ENCODE measurements at places on chromosomes 16 and 17.

- no peak for DNase-seq
Observed at GRCh38 chr16:2208308-2208707, 2.4 kb downstream of the BRICD5 start.

GRCh38 chr16:86042393-86042792 is 143.4 kb downstream of the IRF8 start:
- no peak for DNase-seq

DNA sequence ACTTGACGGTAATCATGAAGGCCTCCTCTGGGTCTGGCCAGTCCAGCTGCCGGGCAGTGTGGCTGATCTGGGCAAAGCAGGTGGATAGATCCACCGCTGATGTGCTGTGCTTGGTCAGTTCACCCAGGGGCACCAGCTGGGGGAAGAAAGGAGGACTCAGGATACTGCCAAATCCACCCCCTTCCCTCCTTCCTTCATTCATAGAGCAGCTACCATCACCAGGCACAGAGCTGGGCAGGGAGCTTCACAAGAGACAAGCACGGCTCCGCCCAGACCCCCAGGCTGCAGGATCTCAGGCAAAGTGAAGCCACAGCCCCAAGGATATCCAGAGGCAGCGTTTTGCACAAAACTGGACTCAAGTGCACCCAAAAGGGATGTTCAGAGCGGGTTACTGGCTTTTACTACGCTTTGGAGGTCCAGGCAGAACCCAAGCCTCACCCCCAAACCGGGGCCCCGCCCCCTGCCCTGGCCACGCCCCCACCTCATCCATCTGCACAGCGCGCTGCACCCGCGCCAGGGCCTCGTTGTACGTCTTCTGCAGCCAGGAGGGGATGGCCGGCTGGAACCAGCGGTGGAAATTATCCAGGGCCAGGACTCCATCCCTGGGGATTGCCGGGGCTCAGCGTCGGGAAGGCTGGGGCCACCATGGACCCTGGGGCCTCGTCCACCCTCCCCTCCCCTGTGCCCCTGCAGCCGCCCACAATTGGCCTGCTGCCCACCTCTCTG is 9.1 kb downstream of the UNC13D start:
- DNase-seq = no peak

GRCh38 chr17:78353834-78354233 is 6.0 kb downstream of the SOCS3 start:
- DNase-seq = no peak

DNA sequence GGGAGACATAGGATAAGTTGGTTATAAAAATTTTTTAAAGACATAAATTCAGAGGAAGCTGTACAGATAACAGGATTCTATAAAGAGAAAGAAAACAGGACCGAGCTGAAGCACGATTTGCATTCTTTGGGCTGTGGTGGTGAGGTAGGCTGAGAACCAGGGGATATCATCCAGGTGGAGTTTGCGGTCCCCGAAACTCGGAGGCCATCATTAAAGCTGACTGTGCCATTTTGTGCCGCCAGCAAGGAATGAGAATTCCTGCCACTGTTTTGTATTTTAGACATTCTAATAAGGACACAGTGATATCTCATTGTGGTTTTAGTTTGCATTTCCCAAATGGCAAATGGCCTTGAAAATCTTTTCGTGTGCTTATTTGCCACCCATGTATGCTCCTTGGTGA is 197.9 kb downstream of the IRF8 start:
- DNase-seq = no peak

DNA sequence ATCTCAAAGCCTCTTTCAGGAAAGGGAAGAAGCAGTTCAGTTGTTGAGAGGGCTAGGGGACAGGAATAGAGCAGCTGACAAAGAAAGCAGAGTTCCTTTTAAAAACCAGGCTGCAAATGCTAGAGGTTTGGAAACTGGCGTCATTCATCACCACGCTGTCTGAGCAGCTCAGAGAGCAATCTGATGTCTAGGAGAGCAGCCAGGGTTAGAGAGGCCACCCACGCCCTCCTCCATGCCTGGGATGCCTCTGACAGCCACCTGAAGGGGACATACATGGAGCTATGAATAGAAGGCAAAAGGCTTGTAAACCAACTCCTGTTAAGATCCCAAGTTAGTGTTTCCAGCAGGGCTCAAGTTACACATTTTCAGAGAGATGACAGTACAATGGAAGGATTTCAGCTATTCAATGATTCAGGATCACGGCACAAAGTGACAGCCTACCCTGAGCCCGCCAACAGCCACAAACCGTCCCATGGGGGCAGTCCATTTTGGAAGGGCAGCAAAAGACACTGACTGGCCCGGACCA is 12.4 kb downstream of the RAB5C start:
- DNase-seq = no peak

DNA sequence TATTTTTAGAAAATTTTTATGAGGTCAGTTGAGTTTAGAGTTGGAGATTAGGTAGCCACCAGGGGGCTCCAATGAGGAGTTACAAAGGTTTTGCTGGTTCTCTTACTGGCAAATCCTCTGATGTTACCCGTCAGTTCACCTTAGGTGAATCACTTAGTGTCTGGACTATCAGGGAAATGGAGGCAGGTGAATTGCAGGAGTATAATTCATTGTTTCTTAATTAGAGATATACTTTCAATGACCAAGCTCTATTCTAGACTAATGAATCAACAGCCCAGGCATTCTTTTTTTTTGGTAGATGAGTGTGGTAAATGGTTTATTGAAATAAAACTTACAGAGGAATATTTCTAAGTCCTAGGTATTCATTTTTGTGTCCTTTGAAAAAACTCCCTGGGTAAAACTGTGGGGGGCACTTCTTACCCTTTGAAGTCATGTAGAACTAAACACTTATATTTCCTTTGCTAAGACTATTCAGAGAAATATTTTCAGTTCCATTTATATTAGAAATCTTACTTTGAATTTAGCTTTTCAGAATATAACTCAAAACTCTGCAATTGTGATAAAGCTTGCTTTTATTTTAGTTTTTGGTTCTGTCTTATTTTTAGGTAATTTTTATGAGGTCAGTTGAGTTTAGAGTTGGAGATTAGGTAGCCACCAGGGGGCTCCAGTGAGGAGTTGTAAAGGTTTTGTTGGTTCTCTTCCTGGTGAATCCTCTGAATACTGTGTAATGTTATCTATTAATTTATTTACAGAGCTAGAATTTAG is 17.7 kb downstream of the PSMD11 start:
- peak; percentile 7 for DNase-seq

- DNase-seq = no peak
Observed at GRCh38 chr17:32943206-32943605, 15.3 kb downstream of the TMEM98 start.

GRCh38 chr16:18582902-18583301 is 21.0 kb upstream of the NOMO2 start:
- no peak for DNase-seq

DNA sequence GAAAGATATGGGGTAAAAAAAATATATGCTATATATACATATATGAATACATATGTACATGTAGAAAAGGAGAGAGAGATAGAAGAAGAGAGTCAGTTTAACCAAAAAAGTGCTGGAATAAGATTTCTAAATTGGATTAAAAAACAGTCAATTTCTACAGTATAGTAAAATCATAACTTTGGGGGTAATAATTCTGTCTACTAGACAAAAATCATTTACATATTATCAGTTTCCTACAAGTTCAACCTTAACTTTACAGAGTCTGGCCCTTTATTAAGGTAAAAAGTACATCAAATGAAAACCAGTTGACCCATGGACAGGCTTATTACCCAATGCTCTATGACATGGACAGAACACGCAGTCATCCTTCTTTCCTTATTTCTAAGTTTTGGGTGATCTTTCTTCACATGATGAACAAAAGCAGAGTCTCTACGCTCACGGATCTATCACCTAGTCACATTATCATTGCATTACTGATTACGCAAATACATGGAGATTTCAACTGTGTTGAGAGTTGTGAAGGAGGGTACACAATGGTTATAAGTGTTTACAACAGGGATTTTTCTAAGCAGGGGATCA is 63.9 kb upstream of the SMIM36 start:
- DNase-seq = no peak

GRCh38 chr17:48724251-48725003 is 1.4 kb downstream of the PRAC2 start:
- DNase-seq = no peak

DNA sequence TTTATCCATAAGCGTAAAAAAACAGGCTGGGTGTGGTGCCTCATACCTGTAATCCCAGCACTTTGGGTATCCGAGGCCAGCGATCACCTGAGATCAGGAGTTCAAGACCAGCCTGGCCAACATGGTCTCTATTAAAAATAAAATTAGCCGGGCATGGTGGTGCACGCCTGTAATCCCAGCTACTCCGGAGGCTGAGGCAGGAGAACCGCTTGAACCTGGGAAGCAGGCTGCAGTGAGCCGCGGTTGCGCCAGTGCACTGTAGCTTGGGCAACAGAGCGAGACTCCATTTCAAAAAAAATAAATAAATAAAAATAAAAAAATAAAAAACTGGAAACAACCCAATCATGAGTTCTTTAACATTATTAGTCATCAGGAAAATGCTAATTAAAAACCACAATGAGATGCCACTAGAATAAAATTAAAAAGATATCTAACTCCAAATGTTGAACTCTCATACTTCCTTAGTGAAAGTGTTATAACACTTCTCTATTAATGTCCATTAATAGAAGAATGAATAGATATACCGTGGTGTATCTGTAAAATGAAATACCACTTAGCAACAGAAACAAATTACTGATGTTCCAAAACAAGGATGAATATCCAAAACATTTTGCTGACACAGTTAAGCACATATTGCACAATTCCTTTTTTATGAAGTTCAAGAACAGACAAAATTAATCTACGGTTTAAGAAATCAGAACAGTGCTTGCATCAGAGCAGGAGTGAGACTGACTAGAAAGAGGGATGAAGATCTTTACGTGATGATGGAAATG is 13.1 kb downstream of the MPHOSPH6 start:
- no peak for DNase-seq

DNA sequence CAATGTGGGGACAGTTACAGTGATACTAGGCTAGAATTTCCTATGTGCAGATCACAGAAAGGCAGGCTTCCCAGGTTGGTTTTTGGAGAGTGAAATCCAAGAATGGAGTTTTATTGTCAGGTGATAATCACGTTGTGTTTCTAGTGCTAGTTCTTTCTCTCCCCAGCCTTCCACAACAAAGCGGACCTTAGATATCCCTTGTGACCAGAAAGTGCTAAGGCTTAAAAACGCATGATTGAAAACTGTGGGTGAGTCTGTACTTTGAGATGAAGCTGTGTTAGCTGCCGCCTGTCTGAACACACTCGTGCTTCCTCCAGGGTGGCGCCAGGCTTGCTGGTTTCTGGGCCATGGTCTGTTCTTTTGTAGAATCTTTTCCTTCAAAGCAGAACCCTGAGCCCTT is 52.1 kb downstream of the BANP start:
- no peak for DNase-seq

GRCh38 chr16:73311857-73312723 is 264.2 kb upstream of the ZFHX3 start:
- DNase-seq = no peak

DNA sequence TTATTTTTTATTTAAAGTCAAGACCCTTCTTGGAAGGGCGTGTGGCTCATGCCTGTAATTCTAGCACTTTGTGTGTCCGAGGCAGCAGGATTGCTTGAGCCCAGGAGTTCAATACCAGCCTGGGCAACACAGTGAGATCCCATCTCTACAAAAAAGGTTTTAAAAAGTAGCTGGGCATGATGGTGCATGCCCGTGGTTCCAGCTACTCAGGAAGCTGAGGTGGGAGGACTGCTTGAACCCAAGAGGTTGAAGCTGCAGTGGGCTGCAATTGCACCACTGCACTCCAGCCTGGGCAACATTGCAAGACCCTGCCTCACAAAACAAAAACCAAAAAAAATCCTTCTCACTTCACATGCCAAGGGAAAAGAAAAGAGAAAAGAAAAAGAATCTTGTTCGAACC is 29.6 kb downstream of the MINK1 start:
- DNase-seq = no peak

- no peak for DNase-seq
Observed at GRCh38 chr16:188674-189073, 8.4 kb downstream of the HBQ1 start.

DNA sequence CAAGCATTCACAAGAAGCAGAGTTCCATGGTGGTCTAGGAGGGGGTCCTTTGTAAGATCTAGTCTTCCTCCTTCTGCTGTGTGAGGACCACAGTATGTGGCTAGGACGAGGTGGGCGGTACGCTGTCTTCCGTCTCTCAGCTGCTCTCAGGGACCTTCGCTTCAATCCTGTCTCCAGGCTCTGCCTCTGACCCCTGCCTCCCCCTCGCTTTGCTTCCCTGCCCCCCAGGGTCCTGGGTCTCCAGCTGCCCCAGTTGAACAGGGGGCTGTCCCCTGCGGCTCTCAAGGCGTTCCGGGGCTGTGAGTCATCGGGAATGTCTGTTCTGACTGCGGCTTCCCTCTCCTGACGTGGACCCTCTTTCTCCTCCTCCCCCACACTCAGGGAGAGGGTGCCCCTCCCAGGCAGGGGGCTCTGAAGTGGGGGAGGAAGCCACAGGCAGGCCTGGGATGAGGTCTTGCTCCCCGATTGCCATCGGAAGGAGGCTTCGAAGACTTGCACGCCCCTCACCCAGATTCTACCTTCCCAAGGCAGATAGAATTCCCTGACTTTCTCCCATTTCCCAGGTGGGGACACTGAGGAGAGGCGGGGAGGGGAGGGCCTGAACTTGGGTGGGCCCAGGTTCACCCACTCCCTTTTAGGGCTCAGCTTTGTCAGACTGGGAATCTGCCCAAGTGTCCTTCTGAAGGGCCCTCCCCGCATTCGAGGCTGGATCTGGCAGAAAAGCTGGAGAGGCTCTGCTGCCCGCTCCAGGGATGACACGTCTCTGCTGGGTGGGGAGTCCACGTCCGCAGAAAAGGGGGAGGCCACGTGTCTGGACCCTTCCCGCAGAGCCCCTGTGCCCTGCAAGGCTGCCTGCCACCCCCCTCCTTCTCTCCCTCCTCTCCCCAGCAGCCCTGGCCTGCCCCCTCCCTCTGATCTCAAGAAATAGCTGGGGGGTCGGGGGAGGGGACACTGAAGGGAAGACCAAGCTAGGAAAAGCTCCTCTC is 9.1 kb upstream of the COL1A1 start:
- no peak for DNase-seq

DNA sequence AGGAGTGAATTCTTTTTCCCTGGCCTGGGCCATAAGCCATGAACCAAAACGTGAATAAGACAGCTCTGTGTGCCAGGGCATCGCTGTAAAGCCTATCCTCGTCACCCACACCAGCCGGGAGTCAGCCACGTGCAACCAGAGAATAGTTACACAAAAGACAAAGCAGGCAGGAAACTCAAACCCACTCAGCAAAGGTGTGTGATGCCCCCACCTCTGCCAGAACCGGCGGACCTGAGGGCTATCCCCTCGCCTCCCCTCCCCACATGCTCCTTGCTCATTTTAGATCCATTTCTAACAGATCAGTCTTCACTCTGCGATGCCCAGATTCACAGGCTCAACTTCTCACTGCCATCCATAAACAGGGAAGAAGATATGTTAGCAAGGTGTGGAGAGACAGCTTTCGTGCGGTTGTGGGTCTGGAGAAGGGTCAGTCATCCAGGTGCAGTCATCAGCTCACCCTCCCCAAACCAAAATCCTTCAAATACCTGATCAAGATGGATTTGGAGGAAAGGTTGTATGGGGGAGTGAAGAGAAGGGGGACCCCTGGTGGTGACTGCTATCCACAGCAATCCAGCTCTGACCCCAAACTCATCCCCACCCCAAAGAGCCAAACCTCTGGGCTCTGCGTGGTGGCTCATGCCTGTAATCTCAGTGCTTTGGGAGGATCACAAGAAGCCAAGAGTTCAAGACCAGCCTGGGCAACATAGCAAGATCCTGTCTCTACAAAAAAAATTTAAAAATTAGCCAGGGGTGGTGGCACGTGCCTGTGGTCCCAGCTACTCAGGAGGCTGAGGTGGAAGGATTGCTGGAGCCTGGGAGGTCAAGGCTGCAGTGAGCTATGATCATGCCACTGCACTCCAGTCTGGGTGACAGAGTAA is 219.2 kb downstream of the C16orf78 start:
- DNase-seq = no peak

All from NCI-H446 treated with DMSO at 0.1 percent for 48 hours (cell line).